ENCODE measurements at places on chromosomes 3 and 15.

DNA sequence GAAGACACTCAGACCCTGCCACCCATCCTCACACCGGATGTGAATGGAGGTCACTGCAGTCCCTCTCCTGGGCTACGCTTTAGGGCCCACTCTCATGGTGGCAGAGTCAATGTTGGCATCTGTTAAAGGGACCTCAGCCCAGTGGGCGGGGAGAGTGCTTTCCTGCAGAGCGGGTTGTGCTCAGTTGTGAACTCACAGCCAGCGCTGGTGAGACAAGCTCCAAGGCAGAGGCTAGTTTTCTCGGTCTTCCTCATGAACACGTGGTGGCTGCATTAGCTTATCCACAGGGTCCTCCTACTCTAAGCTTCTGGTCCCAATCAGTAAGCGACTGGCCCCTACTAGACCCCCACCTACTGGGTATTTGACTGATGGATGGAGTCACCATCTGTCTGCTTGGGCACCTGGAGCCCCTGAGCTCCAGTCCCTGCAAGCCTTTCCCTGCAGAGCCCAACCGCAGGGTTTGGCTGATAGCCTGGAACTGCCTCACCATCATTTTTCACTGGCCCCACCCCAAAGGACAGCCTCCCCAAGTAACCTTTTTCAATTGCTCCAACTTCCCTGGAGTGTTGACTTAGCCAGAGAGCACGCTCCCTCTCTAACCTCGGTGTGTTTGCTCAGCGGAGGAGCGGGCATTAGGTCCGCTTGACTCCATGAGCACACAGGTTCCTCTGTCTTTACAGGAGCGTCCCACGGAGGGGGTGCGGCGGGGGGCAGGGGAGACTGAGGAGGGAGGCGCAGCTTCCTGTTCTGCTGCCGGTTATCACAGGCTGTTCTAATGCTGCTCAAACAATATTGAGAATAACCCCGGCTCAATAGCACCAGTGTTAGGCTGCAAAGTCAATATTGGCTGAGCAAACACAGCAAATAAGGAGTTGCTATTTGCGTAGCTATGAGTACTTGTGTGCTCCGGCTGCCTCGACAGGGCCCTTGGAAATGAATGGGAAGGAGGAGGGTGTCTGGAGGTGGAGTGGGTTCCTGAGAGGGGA, 141.7 kb downstream of the RPLP1 start:
- peak; percentile 48 for DNase-seq

DNA sequence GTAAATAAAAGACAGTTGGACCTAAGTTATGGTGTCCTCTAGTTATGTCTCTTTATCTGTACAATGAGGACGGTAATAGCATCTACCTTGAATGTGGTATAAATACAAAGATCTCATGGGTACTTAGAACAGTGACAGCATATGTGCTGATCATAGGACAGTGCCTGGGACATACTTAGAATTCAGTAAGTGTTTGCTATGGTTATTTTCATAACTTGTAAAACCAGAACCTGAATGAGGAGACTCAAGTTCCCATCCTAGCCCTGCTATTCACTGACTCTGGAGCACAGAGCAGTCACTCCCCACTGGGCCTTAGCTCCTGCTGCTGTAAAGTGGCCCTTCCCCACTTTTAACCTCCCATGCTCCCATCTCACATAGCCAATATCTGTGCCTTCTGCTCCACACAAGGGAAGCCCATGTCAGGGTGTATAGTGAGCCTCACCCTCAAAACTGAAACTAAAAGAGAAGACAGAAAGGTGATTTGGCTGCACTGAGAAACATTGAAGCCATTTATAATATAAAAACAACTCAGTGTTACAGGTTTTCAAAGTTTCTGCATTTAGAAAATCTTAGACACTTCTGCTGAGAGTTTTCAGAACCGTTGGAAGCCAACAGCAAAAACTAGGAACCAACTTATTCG, 225.4 kb upstream of the UBE2E2 start:
- DNase-seq, result no peak

- no peak for DNase-seq
Measured at GRCh38 chr3:27024493-27024892, 344.7 kb downstream of the NEK10 start.

GRCh38 chr3:133697960-133698359, 36.2 kb upstream of the TOPBP1 start:
- no peak for DNase-seq

- DNase-seq, result no peak
Measured at GRCh38 chr3:161600173-161600572, 103.6 kb downstream of the OTOL1 start.

DNA sequence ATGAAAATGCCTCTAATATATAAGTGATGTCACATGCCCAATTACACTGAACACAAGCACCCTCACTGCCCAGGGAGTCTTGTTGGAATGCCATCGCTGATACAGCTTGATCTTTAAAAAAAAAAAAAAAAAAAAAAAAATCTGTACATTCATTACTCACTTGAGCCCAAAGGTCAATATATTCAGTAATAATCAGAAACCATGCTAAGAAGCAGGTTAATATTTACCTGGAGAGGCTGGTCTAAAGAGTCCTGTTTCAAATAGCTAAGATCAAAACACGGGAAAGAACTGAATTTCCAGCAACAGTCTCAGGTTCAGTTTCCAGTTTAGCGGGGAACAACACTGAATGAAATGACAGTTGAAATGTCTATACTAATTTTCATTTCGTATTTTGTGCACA, 109.9 kb downstream of the UACA start:
- no peak for DNase-seq

- DNase-seq, result no peak
Measured at GRCh38 chr15:50247819-50248655, 17.5 kb downstream of the HDC start.

- no peak for DNase-seq
Measured at GRCh38 chr3:15460891-15461531, 33.6 kb downstream of the EAF1 start.

DNA sequence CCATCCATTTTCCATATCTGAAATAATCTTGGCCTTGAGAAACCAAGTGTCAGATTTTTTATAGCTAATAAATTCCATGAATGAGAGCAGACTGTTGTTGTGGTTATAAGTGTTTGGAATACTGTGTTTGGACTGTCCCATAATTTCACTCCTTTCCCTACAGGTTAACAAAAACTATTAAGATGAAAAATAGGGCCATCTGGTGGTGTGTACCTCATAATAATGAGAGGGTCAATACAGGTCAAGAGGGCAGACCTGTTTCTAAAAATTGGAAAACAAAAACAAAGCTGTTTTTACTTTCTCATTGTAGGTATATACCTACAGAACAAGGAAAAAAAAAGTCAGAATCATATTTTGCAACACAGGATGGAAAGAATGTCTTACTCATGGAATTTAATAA, 553.8 kb upstream of the SGO1 start:
- DNase-seq, result no peak

DNA sequence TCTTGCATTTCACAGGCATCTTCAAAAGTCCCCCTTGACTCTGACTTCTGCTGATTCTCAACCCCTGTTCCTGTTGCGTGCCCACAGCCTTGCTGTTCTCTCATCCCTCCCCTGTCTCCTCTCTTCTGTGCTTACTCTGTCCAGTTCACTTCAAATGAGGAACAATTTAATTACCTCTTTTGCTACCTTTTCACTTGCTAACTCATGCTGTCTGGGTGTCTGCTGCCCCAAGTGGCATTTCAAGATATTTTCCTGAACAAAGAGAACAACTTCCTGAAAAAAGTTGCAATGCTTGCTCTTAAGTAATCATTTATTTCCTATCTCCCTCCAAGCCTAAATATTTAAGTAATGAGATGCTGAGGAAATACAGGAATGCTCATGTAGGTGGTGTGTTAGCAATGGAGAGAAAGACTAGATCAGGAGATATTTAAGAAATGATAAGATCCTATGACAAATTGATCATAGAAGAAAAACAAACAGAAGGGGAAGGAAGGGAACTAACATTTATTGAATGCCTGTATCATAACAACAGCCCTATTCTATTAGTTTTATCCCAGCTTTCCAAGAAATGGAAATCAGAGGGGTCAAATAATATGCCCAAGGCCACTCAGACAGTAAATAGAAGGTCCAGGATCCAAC, 42.2 kb downstream of the SV2B start:
- DNase-seq, result no peak

DNA sequence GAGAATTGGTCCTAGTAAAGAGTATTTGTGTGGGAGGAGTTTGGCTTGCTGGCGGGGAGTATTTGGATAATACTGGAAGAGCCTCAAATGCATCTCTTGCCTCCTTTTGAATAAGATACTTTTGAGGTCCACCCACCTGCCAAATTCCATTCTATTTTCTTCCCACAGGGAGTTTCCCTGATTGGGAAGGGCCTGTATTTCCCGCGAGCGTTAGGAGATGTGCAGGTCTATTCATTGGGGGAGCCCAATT, 406 bp upstream of the RASA2 start:
- DNase-seq, result no peak

GRCh38 chr3:46593274-46593862, 19.0 kb upstream of the FAM240A start:
- no peak for DNase-seq

DNA sequence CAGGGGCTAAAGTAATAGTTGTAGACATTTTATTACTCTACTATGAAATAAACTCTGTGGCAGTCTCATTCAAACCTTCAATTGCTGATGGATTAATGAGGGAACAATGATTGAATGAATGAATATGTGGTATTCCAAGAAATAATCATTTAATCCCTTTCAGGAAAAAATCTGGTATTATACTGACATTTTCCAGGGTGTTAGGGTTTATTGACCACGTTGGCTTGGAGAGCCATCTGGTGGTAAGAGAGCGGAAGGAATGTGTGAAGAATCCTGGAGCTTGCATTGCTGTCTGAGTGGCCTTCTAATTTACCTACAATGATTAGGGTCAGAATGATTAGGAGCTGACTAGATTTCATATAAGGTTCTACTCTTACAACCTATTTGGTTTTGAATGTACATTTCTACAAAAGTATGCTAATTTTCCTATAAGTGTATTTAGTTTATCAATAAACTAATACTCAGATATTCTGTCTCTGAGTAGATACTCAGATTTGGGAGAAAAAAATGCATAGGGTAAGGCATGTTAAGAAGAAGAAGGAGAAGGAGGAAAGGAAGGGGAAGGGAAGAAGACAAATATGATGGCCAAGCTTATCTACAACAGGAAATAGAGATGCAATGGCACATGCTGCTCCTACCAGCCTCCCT, 249.9 kb downstream of the ROBO1 start:
- peak; percentile 27 for DNase-seq

- peak; percentile 88 for DNase-seq
Measured at GRCh38 chr3:146550743-146551510, 6.5 kb upstream of the PLSCR1 start.

- DNase-seq, result no peak
Measured at GRCh38 chr3:72092778-72093177, 307.8 kb upstream of the PROK2 start.

DNA sequence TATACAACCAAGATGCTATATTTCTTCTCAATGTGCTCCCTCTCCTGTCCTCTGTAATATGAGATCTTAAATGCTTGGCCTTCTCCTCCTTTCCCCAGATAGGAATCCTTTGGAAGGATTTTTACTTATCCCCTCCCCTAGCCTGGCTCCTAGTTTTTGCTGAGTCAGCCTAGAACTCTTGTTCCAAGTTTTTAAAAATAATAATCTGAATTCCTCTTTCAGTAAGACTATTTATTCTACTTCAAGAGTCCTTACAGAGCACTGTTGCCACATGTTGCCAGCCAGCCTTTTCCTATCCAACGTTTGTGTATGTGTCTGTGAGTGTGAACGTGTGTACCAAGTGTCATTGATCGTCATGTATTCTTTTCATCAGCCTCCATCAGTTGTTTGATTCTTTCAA, 11.0 kb upstream of the KCNMB2 start:
- DNase-seq, result peak; percentile 40

DNA sequence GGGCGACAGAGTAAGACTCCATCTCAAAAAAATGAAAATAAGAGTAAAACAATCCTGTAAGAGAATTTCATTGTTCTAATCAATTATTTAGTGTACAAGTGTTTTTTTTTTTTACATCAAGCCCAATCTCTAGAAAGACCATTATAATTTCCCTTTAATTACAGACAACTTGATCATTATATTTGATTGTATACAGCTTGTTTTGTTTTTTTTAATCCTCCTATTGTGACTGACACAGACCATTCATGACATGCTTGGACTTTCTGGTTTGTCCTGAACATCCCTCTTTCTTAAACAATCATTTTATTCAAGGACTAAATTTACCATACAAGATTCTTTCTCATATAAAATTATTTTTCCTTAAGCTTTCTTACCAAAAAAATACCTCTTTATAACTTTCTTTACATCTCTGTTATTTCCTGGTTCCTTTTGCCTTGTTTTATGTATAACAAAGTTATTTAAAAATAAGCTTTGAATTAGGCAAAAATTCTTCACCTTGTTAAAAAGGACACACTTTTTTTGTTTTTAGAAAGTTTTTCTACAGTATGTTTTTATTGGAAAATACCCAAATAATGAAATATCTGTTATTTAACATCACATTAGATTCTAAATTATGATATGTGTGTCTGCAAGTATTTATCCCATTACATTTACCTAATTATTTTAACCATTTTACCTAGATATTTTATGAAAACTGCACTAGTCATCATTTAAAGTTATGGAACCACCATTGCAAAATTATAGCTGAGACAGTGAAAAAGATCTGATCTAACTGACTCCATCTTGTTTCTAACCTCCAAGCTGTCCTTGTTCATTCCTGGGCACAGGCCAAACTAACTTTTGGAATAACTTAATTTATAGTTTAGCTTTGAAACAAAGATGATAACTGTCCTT, 26.1 kb upstream of the GFM1 start:
- peak; percentile 1 for DNase-seq

DNA sequence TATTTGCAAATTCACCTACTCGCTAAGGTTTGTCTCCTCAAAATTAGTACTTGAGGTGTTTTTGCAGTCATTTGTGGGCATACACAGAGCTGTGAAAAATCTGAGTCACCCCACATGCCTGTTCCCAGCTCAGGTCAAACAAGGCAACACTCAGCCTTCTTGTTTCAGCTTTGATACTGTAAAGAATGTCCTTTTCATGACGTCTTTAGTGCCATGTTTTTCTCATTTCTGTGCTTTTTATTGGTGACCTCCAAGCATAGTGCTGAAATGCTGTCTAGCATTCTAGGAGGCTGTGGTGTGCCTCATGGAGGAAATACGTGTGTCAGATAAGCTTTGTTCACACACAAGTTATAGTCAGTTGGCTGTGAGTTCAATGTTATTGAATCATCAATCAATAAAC, 8.8 kb downstream of the CAPN3 start:
- peak; percentile 43 for DNase-seq

GRCh38 chr3:46960081-46960701, 16.4 kb downstream of the CCDC12 start:
- peak; percentile 30 for DNase-seq

DNA sequence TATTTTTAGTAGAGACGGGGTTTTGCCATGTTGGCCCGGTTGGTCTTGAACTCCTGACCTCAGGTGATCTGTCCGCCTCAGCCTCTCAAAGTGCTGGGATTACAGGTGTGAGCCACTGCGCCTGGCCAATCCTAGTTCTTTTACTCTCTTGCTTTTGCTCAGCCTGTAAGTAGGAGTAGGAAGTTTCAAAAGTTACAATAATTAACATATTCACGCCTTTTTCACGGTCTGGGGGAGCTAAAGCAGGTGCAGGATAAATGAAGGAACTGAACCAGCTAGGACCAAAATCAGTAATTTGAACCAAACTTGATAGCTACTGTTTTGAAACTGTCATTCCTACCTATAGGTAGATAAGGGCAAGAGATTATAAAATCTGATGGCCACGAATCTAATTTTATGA, 98.5 kb downstream of the CACNA1D start:
- DNase-seq, result no peak

GRCh38 chr3:108030960-108031359, 59.9 kb downstream of the CD47 start:
- DNase-seq, result no peak
